ENCODE measurements at places on chromosomes 16 and 17. TPM values are rescaled to one million over a fixed set of nuclear protein-coding genes. Genes with fewer than 3 reads are reported as not detected.

Gene HAP1
- total RNA-seq = 2.2 TPM

Gene TPSD1
- not detected for total RNA-seq

Gene MYH13
- total RNA-seq = not detected

Gene NOL3
- total RNA-seq = 30.0 TPM

Gene SPNS2
- 0.67 TPM for total RNA-seq

Gene HNF1B
- not detected for total RNA-seq

Gene SLC38A8
- total RNA-seq = not detected

Gene DNAAF8
- total RNA-seq = 0.71 TPM

Gene CCDC78
- total RNA-seq = 3.0 TPM

Gene CD19
- total RNA-seq = not detected

Gene PRAC1
- total RNA-seq = not detected

Gene GRB2
- 63.4 TPM for total RNA-seq

Gene STARD3
- total RNA-seq = 33.1 TPM

Gene SLFN14
- total RNA-seq = not detected

Gene WDR45B
- 68.4 TPM for total RNA-seq

Gene TNP2
- not detected for total RNA-seq

Gene MT1A
- not detected for total RNA-seq

Gene CLDN7
- 4.0 TPM for total RNA-seq

Gene PLA2G10
- not detected for total RNA-seq

Gene FGF11
- 20.2 TPM for total RNA-seq

Gene SDR42E1
- total RNA-seq = 20.0 TPM

Gene PRM3
- not detected for total RNA-seq

Gene SLC16A6
- 0.08 TPM for total RNA-seq

Gene TRIM72
- total RNA-seq = not detected

Gene KATNIP
- total RNA-seq = 31.2 TPM

Gene BCL6B
- total RNA-seq = not detected

Gene TBX6
- total RNA-seq = 0.19 TPM

Gene MYH2
- total RNA-seq = not detected

Gene RNF167
- 121 TPM for total RNA-seq
